SJSA1 (cell line): ENCODE measurements at places on chromosomes 3 and 15. TPM values are rescaled to one million over a fixed set of nuclear protein-coding genes. Genes with fewer than 3 reads are reported as not detected.

DNA sequence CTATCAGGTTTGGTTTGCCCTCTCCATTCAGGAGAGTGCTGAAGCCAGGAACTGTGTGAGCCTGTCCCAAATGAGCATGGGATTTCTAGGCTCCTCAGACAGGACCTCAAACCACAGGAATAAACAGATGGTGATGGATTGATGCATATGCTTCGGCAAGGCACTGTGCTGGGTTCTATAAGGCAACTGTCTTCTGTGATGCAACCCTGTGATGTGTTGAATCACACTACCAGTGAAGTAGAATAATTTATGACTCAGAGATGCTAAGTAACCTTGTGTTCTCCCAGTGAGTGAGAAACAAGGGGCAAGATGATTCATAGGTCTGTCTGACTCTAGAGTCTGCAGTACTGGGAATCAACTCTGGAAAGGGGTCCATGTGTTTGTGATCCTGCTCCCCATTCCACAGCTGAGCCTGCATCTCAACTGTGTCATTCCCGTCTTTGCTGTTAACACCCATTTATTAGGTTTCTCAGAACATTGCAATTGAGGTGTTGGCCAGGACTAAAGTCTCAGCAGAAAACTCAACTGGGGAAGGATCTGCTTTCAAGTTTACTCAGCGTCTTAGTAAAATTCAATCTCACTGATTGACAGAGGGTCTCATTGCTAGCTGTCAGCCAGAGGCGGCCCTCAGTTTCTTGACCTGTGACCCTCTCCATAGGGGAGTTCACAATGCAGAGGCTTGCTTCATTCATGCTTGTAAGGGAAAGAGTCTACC, 510.1 kb upstream of the CFAP20DC start:
- H3K36me3 ChIP-seq: no peaks in the 10 kb centered on the region
- H3K27me3 ChIP-seq: no peaks in the 10 kb centered on the region
- peaks cover 20% of the 10 kb centered on the region for H3K4me1 ChIP-seq
- peak overlapping the region; percentile 36; the same call in 1 of the 2 replicates for H3K27ac ChIP-seq

DNA sequence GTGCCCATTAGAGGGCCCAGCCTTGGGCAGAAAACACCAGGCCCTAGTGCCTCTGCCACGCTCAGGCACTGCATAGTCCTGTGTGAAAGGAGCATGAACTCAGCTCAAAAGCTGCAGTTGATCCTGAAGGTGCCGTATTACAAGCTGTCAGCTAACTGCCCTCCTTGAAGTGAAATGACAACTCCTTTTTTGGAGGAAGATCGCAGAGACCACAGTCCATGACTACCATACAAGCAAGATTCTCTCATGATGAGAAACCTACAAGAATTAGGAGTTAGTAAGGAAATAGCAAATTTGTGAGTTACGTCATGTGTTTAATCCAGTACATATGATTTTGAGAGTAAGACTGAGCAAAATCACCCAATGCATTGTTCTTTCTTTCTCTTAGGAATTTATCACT, 513.9 kb upstream of the NR2F2 start:
- no peaks in the 10 kb centered on the region for H3K36me3 ChIP-seq
- DNase-seq: no peak
- H3K27ac ChIP-seq: no peak overlapping the region
- H3K27me3 ChIP-seq: no peaks in the 10 kb centered on the region
- no peaks in the 10 kb centered on the region for H3K4me1 ChIP-seq

DNA sequence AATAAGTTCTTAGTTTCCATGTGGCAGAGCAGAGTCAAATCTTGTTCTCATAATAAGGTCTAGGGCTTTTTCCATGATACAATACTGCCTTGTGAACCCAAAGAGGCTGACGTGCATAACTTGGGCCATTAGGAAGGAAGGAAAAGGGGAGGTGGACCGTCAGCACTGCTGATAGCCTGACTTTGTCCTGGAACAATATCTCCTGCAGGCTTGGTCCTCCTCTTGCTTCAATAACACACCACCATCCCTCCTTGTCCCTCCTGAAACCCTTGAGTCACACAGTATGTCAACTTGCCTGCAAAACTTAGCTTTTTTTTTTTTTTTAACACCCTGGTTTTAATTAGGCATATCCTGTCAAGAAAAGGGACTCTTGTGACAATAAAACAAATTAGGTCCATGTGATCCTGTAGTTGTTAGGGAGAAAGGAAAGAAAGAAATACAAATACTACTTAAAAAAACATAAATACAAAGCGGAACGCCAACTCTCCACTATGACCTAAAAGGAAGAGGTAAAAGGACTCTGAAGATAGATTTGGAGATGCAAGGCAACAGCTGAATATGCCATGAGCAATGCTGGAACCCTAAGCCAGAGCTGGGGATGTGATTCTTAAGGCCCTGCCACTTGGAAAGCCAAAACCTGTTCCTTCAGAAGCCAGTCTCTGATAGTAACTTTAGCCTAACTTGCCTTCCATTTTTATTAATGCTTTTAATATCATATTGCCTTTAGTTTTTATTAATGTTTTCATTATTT, 67.0 kb downstream of the WWTR1 start:
- H3K27ac ChIP-seq: no peak overlapping the region
- no peaks in the 10 kb centered on the region; the same call in 1 of the 2 replicates for H3K36me3 ChIP-seq

The APPL1 gene
- total RNA-seq: 12.6 and 18.7 TPM in 2 replicates

DNA sequence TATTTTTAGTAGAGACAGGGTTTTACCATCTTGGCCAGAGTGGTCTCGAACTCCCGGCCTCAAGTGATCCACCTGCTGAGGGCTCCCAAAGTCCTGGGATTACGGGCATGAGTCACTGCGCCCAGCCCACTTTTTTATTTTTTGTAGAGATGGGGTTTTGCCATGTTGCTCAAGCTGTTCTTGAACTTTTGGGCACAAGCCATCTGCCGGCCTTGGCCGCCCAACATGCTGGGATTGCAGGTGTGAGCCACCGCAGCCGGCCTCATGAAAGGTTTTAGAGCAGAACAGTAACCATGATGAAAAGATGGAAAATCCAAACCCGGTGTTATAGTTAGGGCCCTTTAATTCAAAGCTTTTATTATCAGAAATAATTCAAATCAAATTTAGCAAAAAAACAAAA, 15.6 kb upstream of the MB21D2 start:
- no peaks in the 10 kb centered on the region for H3K27me3 ChIP-seq
- peaks cover 31% of the 10 kb centered on the region for H3K4me1 ChIP-seq
- no peak for DNase-seq
- no peaks in the 10 kb centered on the region for H3K36me3 ChIP-seq
- H3K27ac ChIP-seq: no peak overlapping the region
